ENCODE measurements at places on chromosomes 3 and 15. TPM values are rescaled to one million over a fixed set of nuclear protein-coding genes. Genes with fewer than 3 reads are reported as not detected.

IMPG2 gene
- 0.05 TPM for total RNA-seq

GOLGA6D gene
- not detected for total RNA-seq

COL7A1 gene
- 86.6 TPM for total RNA-seq

LTK gene
- 0.31 TPM for total RNA-seq

ST6GAL1 gene
- total RNA-seq: 0.11 TPM

GABRR3 gene
- total RNA-seq: not detected

SH2D7 gene
- not detected for total RNA-seq

CFAP100 gene
- not detected for total RNA-seq

PLA2G4B gene
- total RNA-seq: 2.7 TPM

KBTBD8 gene
- 1.5 TPM for total RNA-seq

TIMP4 gene
- 0.08 TPM for total RNA-seq

EPM2AIP1 gene
- total RNA-seq: 7.8 TPM

PSTPIP1 gene
- total RNA-seq: not detected

ARF4 gene
- total RNA-seq: 283 TPM

ANKRD63 gene
- total RNA-seq: 11.4 TPM

SNTN gene
- total RNA-seq: not detected

TP63 gene
- total RNA-seq: not detected

ERICH6 gene
- not detected for total RNA-seq

LAMB2 gene
- total RNA-seq: 171 TPM

RARB gene
- total RNA-seq: 11.7 TPM

IGF2BP2 gene
- 37.9 TPM for total RNA-seq

GOLGA6L10 gene
- 0.19 TPM for total RNA-seq

STRA6 gene
- 0.18 TPM for total RNA-seq

ALPK3 gene
- total RNA-seq: not detected

RGMA gene
- total RNA-seq: 3.6 TPM

CNTN6 gene
- not detected for total RNA-seq

POLG gene
- total RNA-seq: 71.0 TPM

MYZAP gene
- 0.72 TPM for total RNA-seq

SEMA3G gene
- 0.13 TPM for total RNA-seq

ARGFX gene
- total RNA-seq: not detected

VWA5B2 gene
- not detected for total RNA-seq

LRRC15 gene
- total RNA-seq: 1.4 TPM

GPR27 gene
- total RNA-seq: not detected

XIRP1 gene
- total RNA-seq: 1.9 TPM

EFHB gene
- total RNA-seq: 0.11 TPM

NUP210 gene
- total RNA-seq: 0.05 TPM

TTLL13 gene
- not detected for total RNA-seq

EPHB1 gene
- not detected for total RNA-seq

MRAS gene
- total RNA-seq: 75.6 TPM

MKRN3 gene
- 0.38 TPM for total RNA-seq

RTP4 gene
- total RNA-seq: 3.1 TPM

CHRFAM7A gene
- total RNA-seq: not detected

ZMAT3 gene
- total RNA-seq: 8.4 TPM

UPK1B gene
- total RNA-seq: 0.18 TPM

CIP2A gene
- 57.0 TPM for total RNA-seq

SOX14 gene
- total RNA-seq: not detected

CCDC13 gene
- 0.39 TPM for total RNA-seq

CACNA2D3 gene
- total RNA-seq: not detected

MORC1 gene
- total RNA-seq: not detected

STOML1 gene
- 22.4 TPM for total RNA-seq

EFCAB12 gene
- total RNA-seq: not detected

CPA3 gene
- total RNA-seq: 0.08 TPM

PLSCR2 gene
- total RNA-seq: not detected

BUB1B gene
- total RNA-seq: 91.0 TPM

All from SJSA1 (cell line).